Caudate nucleus (tissue), 63 donors: ENCODE measurements at places on chromosomes 2 and 18.

DNA sequence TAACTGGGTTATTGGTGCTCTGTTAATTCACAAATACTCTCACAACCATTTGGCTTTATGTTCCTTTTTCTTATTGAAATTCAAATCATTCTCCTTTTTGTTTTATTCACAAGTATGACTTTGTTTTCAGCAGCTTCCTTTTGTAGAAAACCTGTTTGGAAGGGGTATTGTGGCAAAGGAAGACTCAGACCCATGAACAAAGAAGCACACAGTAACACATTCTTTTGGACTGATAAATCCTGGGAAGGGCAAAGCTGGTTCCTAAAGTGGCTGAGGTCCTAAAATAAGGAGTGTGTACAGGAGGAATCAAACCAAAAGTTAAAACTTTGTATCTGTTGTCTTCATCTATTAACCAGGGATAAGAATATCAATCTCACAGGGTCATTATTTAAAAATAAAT, 374.7 kb upstream of the FIGN start:
- no peak for DNase-seq

DNA sequence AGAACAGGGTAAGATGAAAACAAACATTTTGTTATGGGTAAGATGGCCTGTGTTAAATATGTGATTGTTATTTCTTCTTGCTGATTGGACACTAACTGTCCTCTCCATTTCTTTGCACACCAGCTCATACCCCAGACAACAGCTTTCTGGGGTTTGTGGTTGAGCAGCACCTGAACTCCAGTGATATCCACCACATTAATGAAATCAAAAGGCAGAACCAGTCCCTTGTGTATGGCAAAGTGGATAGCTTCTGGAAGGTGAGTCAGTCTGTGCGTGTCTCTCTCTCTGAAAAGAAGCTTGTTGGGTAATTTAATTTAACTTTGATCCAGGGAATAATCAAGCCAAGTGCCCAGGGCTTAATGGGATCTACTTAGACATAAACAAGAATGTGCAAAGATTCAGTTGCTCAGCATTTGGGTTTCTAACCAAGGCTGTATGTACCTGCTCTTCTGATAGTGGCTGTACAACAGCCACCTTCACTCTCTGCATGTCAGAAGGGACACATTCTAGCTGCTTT, 108.3 kb downstream of the MGAT5 start:
- DNase-seq, result no peak

GRCh38 chr2:197293252-197294007, 17.1 kb downstream of the ANKRD44 start:
- DNase-seq, result no peak

DNA sequence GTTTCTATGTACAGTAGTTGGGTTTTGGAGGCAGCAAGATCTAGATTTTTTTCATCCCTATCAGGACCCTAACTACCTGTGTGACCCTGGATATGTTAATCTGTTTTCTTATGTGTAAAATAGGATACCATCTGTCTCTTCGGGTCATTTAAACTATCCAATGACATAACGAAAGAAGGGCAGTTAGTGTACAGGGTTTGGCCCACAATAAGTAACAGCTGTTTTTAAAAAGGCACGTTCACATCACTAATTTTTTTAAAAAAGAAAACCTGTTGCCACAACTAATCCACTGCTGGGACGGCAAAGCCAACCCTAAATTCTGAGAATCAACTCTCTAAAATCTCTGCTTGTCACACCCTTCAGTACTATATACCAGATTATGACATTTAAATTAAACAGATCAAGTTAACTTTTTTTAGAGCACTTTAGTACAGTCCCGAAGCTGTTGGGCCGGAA, 869 bp downstream of the USP40 start:
- DNase-seq, result no peak
